ENCODE measurements at places on chromosomes 16 and 17.

GRCh38 chr17:66431910-66432309 lies 129.5 kb downstream of the PRKCA start:
- peak overlapping the region; percentile 50 for H3K27ac ChIP-seq
- H3K27me3 ChIP-seq = no peaks in the 10 kb centered on the region
- no peak overlapping the region for H3K4me3 ChIP-seq
- DNase-seq = no peak

DNA sequence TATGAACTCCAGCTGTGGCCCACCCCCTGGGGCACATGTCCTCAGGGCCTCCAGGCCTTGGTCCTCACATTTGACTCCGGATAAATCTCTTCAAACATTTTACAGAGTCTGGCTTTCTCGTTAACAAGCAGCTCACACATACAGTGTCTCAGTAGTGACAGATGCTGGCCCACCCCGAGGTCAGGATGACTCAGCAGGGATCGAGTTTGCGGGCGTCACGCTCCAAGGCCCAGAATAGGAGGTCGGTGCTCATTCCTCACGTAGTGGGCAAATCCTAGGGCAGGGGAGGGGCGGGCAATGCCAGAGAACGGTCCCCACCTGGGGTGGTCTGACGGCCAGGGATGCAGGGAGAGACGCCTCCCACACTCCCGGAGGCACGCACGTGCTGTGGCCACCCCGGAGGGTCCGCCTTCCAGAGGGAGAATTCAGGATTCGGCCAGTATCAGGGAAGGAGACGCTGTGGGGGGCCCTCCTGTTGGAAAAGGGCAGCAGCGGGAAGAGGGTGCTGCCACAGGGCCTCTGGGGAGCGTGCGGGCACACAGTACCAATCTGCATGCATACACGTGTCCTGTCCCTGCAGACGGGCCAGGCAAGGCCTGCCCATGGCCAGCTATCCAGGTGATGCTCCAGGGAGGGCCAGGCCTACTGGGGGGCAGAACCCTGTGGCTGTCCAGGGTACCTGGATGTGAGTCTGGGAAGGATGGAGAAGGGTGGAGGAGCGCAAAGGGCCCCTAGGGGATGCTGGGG lies 8.6 kb downstream of the SLC7A5 start:
- DNase-seq = no peak
- no peak overlapping the region for H3K27ac ChIP-seq
- no peaks in the 10 kb centered on the region for H3K27me3 ChIP-seq
- H3K4me3 ChIP-seq = no peak overlapping the region
- no peaks in the 10 kb centered on the region for H3K36me3 ChIP-seq
- peaks cover 4% of the 10 kb centered on the region for H3K4me1 ChIP-seq

- H3K27ac ChIP-seq = no peak overlapping the region
- no peak for DNase-seq
- no peaks in the 10 kb centered on the region for H3K27me3 ChIP-seq
- no peaks in the 10 kb centered on the region for H3K4me1 ChIP-seq
- H3K4me3 ChIP-seq = no peak overlapping the region
- no peaks in the 10 kb centered on the region for H3K36me3 ChIP-seq
These were observed 7.4 kb downstream of the CAPN15 start for GRCh38 chr16:534856-535445.

- H3K36me3 ChIP-seq = peaks cover 7% of the 10 kb centered on the region
- peak overlapping the region; percentile 96 for H3K27ac ChIP-seq
- H3K4me1 ChIP-seq = peaks cover 40% of the 10 kb centered on the region
- H3K27me3 ChIP-seq = no peaks in the 10 kb centered on the region
These were observed 6.4 kb downstream of the NFE2L1 start for GRCh38 chr17:48054238-48055185.

DNA sequence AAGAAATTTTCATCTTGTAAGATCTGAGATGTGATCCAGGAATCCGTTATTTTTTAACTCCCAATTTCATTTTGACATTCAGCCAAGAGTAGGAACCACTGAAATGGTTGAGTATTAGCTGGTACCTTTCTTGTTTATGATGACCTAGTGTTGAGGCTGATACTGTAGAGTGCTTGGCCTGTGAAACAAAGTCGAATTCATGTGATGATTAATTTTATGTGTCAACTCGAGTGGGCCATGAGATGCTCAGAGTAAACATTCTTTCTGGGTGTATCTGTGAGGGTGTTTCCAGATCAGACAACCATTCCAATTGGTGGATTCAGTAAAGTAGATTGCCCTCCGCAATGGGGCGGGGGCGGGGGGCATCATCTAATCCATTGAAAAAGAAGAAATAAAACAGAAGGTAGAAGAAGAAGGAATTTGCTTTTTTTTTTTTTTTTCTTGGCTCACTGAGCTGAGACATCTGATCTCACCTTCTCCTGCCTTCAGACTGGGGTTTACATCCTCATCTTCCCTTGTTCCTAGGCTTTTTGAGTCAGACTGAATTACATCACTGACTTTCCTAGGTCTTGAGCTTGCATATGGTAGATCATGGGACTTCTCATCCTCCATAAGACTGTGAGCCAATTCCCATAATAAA lies 264.6 kb upstream of the KCNJ16 start:
- no peaks in the 10 kb centered on the region for H3K27me3 ChIP-seq
- no peak overlapping the region for H3K27ac ChIP-seq
- no peaks in the 10 kb centered on the region for H3K4me1 ChIP-seq
- no peaks in the 10 kb centered on the region for H3K36me3 ChIP-seq
- H3K4me3 ChIP-seq = no peak overlapping the region
- DNase-seq = no peak

GRCh38 chr17:2453866-2454265 lies 53.0 kb upstream of the MNT start:
- H3K4me1 ChIP-seq = no peaks in the 10 kb centered on the region
- H3K27me3 ChIP-seq = no peaks in the 10 kb centered on the region
- no peak for DNase-seq

Data from breast epithelium (tissue), 4 donors.